ENCODE measurements at places on chromosomes 7 and 10.

DNA sequence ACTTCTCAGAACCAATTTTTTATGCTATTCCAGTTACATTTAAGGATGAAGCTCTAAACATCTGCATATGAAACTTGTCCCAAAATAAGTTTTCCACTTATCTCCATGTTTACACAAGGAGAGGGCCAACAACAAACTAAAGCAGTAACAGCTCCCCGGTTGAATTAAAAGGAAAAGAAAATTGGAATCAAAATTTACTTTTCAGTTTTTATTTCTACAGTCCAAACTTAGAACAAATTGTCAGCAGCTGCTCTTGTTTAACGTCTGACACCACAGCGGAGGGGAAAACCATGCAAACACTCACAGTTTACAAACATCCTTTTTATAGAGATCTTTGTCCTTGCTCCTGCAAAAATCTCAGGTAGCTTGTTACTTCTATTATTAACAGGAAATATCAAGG, 101.3 kb downstream of the COL28A1 start:
- DNase-seq, result no peak

DNA sequence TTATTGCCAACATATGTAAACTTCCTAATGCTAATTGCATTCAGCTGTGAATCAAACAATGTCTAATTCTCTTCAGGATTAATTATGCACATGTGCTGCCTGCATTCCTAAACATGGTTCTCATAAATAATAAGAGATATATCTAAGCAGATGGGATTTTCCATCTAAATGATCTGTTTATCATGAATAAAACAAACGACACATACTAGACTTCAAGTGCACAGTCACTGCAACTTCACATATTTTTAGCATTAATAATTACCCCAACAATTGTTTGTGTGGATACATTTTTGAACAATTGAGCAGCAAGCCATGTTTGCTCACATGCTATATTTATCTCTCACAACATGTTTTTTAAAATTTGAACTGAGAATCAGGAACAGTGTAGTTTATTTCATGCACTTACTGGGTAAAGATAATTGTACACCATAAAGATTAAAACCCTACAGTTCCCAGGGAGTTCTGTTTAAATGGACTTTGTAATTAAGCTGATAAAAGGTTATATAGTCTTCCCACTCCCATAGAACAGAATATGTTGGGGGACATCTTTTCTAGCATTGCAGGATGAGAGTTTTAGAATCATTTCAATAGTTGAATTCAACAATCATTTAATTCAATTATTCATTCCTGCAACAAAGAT, 378.5 kb downstream of the MDFIC start:
- no peak for DNase-seq

DNA sequence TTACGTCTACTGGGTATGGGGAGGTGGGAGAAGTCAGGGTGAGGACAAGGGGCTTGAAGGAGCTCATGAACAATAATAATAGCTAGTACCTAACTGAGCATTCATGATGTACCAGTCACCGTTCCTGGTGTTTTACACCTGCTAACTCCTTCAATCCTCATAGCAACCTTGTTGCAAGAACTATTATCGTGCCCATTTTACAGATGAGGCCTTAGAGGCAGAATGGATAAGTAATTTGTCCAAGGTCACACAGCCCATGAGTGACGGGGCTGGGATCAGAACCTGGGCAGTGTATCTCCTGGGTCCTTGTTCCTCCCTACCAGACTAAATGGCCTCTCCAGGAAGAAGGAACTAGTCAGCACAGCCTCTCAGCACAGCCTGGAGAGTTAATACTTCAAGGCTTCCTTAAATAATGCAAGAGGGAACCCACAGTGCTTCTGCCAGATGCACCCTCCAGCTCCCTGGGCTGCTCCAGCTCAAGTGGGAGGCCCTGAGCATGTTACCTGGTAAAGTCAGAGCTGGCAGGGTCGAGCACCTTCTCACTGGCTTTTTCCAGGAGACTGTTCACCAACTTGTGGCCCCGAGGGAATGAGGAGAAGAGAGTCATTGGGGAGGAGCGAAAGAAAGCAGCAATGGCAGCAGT, 28.8 kb downstream of the RRP12 start:
- no peak for DNase-seq

GRCh38 chr7:148695953-148696352, 2.8 kb upstream of the CUL1 start:
- DNase-seq, result no peak

DNA sequence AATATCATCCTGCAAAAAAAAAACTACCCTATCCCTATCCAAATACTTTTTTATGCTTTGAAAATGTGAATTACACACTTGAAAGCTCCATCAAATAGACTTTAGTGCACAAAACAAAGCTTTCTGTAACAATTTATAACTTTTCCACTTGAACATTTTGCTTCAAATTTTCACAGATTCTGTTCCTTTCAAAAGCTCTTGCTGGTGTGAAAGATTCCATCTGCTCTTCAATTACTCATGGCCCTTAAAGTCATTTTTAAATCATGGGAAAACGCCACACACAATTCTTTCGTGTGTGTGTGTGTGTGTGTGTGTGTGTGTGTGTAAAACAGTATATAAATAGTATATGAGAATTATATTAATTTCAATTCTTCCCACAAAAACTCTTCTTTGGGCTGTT, 167.5 kb downstream of the PRPF18 start:
- DNase-seq, result no peak

- no peak for DNase-seq
Measured at GRCh38 chr10:36087006-36088005, 445.2 kb upstream of the FZD8 start.

DNA sequence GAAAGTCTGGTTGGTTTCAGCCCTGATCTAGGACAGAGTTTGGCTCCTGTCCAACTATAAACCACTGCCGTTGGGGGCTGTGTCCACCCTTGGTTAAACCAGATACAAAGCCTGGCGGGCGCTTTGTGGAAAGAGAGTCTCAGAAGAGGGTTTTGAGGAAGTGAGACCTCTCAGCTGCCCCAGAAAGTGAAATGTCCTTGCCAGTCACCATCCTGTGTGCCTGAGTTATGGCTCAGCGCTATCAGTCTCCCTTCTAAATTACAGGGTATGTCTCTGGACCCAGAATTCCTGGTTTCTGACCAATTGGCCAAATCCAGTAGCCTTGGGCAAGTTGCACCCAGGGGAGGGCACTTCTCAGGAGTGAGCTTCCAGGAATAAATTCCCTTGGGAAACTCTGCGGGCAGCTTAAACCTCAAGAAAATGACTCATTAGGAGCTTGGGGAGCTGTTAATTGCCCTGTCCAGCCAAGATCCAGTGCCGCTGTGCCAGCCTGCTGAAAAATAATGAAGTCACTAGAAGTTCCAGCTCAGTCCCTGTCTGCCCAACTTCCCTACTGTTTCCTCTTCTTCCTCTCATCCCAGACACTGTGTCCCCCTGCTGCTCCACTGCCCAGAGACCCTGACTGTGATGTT, 66.7 kb upstream of the PDZD8 start:
- DNase-seq, result no peak

GRCh38 chr10:29914986-29915785, 144.2 kb downstream of the JCAD start:
- DNase-seq, result no peak

GRCh38 chr10:72056113-72056512, 32.2 kb downstream of the SPOCK2 start:
- DNase-seq, result no peak

DNA sequence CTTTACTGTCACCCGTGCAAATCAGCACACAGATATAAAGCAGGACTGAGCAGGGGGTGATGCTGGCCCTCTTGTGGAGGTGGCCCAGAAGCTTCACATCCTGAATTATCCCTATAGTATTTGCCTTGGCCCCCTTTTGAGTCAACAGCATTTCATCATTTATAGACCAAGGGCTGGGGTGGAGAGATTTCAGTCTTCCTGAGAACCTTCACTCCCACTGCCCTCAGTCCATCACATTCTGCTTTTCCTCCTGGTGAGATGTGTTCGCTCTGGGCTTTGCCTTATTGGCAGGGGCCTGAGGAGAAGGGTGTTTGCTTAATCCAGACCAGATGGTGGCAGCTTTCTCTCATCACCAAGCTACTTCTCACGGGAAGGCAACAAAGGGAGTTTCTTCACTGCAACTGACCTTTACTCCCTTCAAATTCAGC, 47.7 kb downstream of the NOC3L start:
- no peak for DNase-seq

DNA sequence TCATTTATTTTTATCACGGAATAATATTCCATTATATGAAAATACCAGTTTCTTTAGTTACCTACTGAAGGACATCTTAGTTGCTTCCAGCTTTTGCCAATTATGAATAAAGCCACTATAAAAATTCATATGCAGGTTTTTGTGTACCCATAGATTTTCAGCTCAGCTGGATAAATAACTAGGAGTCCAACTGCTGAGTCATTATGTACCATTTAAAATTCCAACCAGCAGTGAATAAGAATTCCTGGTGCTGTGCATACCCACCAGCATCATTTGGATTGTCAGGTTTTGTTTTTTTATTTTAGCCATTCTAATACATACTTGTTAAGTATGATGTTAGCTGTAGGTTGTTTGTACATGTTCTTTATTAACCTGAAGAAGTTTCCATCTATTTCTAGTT, 14.5 kb downstream of the FAM24B start:
- no peak for DNase-seq

DNA sequence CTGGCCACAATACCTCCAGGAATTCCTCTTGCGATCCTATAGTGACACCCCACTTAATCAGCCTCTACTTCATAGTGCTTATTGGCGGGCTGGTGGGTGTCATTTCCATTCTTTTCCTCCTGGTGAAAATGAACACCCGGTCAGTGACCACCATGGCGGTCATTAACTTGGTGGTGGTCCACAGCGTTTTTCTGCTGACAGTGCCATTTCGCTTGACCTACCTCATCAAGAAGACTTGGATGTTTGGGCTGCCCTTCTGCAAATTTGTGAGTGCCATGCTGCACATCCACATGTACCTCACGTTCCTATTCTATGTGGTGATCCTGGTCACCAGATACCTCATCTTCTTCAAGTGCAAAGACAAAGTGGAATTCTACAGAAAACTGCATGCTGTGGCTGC, 56.8 kb downstream of the GPR141 start:
- no peak for DNase-seq

GRCh38 chr7:121069346-121070100, 81.0 kb downstream of the CPED1 start:
- DNase-seq, result no peak

- DNase-seq, result no peak
Measured at GRCh38 chr10:22217842-22218241, at the start of gene EBLN1. Gene EBLN1 (minus strand): TSS chr10:22218015. CDS start chr10:22209983, 8,032 bp downstream.

DNA sequence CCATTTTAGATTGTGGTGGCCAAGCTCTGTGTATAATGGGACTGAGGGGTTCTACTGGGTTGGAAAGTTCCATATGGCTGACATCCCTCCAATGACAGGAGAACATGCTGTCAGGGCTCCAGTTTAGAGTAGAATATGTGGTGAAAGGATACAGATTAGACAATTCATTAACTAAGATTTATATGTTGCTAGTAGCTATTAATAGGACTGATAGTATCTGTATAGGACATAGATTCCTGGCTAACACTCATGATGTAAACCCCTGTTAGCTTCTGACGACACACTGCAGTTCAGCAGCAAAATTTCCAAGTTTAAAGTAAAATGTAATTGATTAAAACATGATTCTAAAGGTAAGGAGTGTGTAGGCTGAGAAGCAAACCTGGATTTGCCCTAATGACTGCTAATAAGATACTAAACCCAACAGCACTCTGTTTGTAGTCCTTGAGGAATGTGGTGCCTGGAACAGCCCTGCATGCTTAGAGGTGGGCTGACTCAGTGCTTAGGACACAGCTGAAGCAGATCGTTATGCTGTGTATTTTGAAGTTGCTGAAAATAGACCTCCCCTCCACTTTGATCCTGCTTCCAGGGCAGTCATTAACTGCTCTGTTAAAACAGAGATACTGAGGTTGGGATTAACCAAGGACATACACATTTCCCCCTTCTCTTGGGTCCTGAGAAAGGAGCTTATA, 1129.6 kb downstream of the SORCS3 start:
- DNase-seq, result no peak

DNA sequence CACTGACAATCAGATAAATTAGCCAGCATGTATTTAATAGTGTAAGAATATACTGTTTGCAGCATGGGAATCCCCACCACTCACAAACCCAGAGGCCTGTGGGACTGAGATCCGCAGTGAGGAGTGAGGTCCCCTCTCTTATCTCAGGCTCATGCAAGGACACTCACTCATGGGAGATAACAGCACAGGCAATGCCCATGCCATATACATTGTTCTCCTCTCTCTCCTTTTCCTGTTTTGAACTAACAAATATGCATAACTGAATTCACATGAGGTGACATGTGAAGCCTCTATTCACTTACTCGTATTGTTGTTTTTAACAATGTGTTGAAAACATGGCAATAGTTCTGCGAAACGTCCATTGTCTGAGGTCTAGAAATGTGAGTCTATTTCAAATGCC, 230.5 kb downstream of the ARHGAP21 start:
- DNase-seq, result no peak

DNA sequence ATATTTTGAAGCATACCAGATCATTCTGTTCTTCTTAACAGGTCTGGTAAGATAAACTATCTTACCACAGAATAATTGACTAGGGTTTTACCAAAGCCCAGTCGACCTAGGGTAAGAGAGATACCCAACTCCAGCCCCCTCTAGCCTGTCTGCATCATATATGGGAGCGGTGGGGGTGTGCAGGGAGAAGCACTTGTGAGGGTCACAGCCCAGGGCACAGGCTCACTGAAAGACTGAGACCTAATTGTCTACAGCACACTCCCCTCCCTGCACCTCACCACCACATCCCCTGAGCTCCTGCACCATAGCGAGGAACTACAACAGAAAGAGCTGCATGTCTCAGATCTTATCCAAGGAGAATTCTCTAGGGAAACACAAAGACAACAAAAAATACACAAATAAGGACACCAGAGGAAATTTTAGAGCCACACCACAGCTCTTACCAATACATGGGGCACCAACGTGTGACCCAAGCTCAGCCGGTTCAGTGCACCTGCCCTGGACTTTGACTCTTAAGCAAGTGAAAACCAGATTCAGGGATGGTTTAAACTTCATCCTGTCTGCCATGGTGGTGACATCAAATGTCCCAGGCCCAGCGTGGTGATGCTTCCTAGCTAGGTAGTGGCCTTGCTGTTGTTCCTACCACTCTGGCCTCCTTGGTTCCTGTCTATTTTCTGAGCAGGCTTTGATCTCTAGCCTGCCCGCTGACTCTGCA, 150.8 kb downstream of the HERPUD2 start:
- DNase-seq, result no peak

DNA sequence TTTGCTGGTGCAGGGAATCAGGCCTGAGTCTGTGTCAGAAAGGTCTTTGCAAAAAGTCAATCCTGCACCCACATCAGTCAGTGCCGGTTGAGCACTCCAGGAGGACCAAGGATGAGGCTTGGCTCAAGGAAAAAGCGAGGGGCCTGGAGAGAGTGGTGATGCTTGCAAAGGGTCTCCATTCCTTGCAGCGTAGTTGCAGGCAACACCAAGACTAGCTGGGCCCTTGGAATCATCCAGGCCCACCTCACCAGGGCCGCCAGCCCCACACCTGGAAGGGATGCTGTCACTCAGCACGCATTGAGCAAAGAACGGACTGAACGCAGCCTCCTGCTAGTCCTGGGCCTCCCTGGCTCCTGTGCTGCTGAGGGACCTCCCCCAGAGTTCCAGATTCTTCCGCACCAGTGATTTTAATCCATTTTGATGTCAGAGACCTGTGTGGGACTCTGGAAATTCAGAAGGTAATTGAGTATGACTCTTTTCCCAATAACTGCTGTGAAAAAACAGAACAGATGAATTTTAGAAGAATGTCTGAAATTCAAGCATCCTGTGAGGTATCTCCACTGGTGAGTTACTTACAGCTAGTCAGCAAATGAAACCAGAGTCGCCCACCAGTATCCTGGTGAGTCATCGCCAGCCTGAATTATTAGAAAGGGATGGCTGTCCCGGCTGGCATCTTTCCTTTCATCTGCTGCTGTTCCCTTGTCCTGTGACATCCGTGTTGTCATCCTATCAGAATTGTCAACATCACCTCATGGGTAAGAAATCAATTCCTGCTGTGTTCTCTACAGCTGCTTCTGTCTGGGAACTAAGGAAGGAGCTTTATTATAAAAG, 150.8 kb upstream of the NPS start:
- no peak for DNase-seq
